Hippocampal formation (tissue), 2 donors: ENCODE measurements at places on chromosomes 4 and X.
A peak's percentile ranks its signal among the peaks of the same experiment; 100 is the strongest.

DNA sequence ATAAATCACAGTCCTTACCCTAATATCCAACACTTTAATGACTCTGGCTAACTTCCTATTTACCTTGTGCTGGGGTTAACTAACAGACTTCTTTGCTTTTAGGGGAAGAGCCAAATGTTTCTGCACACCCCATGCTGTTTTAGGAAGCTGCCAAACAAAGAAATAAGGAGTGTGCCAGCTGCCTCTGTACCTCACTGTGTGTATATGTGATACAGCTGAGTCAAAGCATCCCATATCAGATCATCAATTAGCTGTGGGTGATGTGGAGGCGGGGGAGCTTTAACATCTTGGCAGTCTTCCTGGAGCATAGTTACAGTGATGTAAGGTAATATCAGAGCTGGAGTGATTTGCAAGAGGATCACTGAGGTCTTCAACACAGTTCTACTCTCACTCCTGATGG, 95.4 kb downstream of the COL25A1 start:
- no peak for DNase-seq

DNA sequence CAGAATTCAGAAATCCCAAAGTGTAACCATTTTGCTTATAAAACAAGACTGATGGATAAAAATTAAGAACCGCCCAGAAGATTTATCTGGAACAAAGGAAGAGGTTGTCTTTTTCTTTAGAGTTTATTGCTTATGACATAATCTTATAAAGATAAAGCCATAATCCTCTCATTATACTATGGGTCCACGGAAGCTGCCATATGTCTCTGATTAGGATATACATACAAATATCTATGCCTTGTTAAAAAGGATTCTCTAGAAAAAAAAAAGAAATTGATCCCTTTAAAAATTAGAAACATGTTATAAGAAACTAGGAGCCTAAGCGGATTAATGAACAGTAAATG, 70.5 kb downstream of the RELL1 start:
- no peak for DNase-seq

DNA sequence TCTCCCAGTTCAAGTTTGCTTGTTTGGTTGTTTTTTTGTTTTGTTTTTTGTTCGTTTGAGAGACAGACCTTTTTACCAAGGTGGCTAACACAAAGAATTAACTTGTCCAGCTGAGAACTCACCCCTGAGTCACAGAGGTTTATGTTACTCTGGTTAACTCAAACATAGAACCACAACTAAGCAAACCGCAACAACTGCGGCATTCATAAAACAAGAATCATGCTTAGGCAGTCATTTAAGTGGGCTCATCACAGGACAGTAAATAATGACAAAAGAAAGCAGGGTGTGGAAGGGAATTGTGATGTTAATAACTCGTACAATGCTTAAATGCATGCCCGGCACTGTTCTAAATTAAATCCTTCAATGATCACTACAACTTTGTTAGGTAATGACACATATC, 24.7 kb upstream of the IL13RA1 start:
- no peak for DNase-seq

- no peak for DNase-seq
These were observed 10.9 kb downstream of the TBC1D19 start for GRCh38 chr4:26594778-26595177.

GRCh38 chr4:110982486-110982885, 359.6 kb upstream of the PITX2 start:
- DNase-seq, result no peak

DNA sequence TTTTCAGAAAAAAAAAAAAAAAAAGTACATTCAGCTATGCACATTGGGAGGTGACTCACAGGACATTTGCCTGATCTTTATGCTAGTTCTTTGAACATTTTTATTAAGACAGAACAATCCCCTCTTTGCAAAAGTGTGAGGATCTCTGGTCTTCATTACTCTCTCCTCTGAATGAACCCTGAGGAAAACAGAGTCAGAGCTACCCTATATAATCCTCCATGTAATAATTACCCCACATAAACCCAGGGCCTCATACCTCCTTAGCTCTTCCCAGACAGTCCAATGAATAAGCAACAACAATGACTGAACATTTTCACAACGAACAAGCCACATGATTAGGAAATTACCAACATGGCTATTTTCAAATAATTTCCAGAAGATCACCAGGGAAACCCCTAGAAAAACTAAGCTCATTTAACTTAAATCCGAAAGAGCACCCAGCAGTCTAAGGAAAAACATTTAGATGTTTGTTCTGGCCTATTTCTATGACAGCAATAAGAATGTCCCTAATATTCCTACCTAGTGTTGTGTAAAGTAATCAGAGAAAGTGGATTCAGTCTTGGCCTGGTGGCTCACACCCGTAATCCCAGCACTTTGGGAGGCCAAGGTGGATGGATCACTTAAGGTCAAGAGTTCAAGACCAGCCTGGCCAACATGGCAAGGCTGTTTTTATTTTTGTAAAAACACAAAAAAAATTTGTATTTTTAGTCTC, 37.8 kb downstream of the TBC1D9 start:
- no peak for DNase-seq

DNA sequence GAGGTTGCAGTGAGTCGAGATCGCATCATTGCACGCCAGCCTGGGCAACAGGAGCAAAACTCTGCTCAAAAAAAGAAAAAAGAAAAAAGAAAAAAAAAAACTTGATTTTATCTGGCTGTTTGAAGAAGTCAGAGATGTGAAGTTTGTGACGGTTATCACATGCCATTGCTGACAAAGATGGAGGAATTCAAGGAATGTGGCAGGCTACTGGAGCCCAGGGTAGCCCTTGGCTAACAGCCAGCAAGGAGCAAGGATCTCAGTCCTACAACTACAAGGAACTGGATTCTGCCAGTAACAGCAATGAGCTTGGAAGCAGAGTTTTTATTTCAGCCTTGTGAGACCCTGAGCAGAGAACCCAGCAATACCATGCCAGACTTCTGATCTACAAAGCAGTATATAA, 24.3 kb upstream of the TET2 start:
- no peak for DNase-seq

DNA sequence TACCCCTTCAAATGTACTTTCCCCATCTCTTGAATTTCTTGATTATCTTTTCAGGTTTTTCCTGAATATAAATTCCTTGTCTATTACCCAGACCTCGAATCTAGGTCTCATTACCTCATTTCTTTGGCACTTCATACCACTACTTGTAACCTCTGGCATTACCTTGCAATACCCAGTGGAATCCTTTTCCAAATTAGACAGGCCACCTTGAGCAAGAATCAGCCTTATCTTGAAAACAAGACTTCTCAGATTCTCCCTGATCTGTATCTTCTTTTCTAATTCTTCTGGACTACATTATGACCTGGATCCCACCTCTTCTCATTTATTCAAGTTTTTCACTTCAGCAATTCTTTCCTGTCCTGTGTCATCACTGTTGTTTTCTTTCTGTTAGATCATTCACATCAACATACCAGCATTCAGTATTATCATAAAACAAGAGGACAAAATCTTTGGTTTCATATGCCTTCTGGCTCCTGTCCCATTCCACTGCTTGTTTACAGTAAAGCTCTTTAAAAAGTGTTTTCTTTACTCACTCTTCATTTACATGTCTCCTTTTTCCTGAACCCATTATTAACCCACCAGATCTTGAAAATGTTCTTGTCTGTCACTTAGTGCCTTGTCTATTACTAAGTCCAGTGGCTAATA, 275.6 kb upstream of the HS3ST1 start:
- DNase-seq, result no peak

DNA sequence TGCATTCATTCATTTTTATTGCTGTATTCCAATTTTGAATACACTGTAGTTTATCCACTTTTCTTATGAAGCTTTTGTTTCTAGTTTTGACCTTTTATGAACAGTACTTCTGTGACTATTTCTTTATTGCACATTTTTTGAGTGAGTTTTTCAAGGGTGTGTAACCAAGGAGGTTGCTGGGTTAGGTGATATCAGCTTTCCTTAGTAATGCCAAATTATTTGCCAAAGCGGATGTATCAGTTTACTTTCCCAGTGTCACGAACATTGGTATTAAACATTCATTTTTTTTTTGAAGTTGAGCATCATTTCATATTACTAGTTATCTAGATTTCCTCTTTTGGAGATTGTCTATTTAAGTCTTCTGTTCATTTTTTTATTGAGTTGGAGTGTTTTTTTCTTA, 32.9 kb downstream of the STIM2 start:
- DNase-seq, result no peak

- no peak for DNase-seq
These were observed 34.4 kb downstream of the SLAIN2 start for GRCh38 chr4:48375651-48376304.

GRCh38 chr4:176001151-176002006, 64.3 kb upstream of the WDR17 start:
- peak; percentile 70 for DNase-seq

- no peak for DNase-seq
These were observed 44.7 kb downstream of the MAGEB17 start for GRCh38 chrX:16212024-16212423.

- no peak for DNase-seq
These were observed 8.0 kb downstream of the FAM241A start for GRCh38 chr4:112153211-112153791.

DNA sequence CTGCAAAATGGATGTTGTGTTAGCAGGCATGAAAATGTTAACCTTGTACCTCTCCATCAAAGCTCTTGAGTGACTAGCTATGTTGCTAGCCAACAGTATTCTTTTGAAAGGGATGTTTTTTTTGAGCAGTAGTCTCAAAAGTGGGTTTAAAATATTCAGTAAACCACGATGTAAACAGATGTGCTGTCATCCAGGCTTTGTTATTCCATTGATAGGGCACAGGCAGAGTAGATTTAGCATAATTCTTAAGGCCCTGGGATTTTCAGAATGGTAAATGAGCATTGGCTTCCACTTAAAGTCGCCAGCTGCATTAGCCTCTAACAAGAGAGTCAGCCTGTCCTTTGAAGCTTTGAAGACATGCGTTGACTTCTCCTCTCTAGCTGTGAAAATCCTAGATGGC, 18.4 kb downstream of the FGF2 start:
- no peak for DNase-seq

GRCh38 chr4:140004922-140005627, 148.9 kb downstream of the MAML3 start:
- no peak for DNase-seq

DNA sequence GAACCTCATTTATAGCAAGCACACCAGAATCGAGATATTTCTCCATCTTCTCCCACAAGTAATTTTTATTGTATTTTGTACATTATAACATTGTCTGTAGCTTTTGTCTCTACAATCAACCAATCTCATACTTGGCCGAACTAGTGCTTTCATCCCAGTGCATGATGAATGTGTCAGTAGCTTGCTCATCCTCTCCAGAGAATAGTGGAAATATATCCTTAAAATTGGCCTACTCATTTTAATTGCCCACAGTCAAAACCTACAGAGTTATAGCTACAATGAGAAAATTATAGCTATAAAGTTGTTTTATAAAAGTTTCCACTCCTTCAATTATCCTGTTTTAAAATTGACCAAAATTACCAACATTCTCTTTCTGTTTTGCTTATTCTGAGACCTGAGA, 103.8 kb downstream of the MAPK10 start:
- DNase-seq, result no peak

- no peak for DNase-seq
These were observed 22.9 kb upstream of the STPG2 start for GRCh38 chr4:98166025-98166730.

DNA sequence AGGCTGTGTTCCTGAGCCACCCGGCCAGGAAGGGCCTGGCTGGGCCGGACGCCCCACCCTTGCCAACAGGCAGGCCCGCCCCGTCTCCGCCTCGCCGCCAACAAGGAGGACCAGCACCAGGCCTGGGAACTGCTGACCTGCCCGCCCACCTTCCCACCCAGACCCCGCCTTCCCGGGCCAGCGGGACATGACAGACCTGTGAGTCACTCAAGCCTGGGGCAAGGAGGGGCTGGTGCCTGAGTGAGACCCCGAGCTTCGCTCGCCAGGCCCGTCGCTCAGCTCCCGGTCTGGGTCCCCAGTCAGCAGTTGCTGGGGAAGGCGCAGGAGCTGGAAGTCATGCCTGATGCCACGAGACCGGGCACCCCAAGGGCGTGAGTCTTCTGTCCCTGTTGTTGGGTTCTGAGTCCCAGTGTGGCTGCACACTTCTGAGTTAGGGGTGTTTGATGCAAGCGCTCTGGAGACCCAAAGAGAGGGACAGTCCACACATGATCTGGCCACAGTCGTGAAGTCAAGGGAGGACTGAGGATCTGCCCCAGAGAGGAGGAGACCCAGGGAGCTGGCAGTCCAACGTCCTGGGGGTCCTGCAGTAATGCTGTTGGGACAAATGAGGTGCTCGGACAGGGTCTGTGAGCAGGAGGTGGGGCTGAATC, at the start of gene DNASE1L1:
DNASE1L1 (minus strand) TSS at position 33 of the 650 bp plus-strand sequence. CDS start 3,686 bp downstream, outside the sequence.
- DNase-seq, result no peak

DNA sequence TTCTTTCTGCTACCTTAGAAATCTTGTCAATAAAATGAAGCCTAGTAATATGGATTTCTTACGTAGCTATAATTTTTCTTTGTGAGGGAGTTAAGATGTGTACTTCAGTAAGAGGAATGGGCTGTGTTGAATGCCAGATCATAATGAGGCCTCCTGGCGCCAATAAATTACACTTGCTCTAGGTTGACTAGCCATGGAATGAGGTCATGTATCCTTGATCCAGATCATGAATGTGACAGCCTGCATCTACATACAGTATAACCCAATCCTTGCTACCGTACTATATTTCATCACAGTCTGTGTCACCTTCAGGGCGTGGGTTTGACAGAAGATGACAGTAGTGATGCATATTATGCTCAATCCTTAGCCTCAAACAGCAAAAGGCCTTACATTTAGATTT, 36.2 kb downstream of the NHS start:
- no peak for DNase-seq

DNA sequence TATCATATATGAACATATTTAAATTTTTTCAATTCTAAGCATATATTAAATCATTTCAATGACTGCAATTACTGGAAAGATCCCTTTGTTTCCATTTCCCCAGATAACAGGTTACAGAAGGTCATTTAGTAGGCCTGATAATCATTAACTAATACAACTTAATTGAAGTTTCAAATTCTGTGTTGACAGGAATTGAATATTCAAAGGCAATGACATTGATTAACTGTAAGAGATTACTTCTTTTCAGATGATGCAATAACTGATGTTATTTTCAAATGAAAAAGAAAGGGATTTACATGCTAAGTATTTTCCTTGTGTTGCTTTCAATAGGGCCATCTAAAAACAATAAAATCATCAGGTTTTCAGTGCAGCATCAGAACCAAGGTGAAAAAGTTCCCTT, 81.1 kb upstream of the ENPEP start:
- no peak for DNase-seq

DNA sequence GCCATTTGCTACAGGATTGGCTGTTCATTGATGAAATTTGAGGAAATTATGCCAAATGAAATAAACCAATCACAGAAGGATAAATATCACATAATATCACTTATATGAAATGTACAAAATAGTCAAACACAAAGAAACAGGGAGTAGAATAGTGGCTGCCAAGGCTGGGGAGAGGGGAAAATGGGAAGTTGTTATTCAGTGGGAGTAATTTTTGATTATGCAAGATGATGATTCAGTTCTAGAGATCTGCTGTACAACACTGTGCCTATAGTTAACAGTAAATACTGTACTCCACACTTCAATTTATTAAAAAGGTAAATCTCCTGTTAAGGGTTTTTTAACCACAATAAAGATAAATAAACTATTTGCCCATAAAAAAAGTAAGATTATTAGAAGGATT, 101.1 kb downstream of the TMA16 start:
- no peak for DNase-seq
